ENCODE measurements at places on chromosomes 6 and 20.

GRCh38 chr6:36296240-36296639 is 26.4 kb downstream of the PNPLA1 start:
- DNase-seq = no peak

- DNase-seq = no peak
Measured at GRCh38 chr20:22343612-22344011, 240.8 kb downstream of the FOXA2 start.

GRCh38 chr20:50930976-50931305 is 296 bp downstream of the ADNP start:
- no peak for DNase-seq

DNA sequence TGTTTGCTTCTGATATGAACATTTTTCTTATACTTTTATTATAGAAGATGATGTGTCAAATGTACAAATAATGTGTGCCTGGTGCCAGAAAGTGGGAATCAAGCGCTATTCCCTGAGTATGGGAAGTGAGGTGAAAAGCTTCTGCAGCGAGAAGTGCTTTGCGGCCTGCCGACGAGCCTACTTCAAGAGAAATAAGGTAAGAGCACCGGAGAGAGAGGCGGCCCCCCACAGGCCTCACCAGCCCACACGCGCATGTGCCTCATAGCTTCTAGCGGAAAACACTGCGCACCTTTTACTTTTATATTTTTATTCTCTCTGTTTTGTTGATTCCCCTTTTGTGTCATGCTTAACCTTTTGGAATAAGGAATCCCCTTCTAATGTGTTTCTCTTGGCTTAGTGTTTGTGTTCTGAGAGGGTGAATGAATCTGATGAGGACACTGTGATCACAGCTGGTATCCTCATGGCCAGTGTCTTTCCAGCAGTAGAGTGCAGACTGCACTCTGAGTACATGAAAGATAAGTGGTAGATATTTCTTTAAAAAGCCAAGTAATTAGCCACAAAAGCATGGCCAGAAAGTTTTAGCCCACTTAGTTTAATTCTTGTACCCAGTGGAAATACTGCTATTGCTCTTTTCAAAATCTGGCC is 43.6 kb downstream of the SOBP start:
- no peak for DNase-seq
